Activated B cell treated with CpG ODN at 0.5 μM for 24 hours (primary cell): ENCODE measurements at places on chromosomes 3 and 15. TPM values are rescaled to one million over a fixed set of nuclear protein-coding genes. Genes with fewer than 3 reads are reported as not detected.

Gene TTC21A
- 11.4 and 15.9 TPM in 2 replicates for total RNA-seq

Gene SPINT1
- 8.6 and 8.7 TPM in 2 replicates for total RNA-seq

Gene PP2D1
- not detected in 2 replicates for total RNA-seq

Gene AGBL1
- not detected in 2 replicates for total RNA-seq

Gene TRIM42
- not detected in 2 replicates for total RNA-seq

Gene CADPS
- total RNA-seq, result 0.05 TPM in 1 of 2 replicates, not detected in the other

Gene SLC27A2
- total RNA-seq, result 0.22 and 0.29 TPM in 2 replicates

Gene MUSTN1
- 0.83 and 1.6 TPM in 2 replicates for total RNA-seq

Gene ELL3
- total RNA-seq, result 95.5 and 108 TPM in 2 replicates

Gene SCN5A
- total RNA-seq, result 0.02 TPM in 1 of 2 replicates, not detected in the other
